Cortex of kidney (tissue), 1 donor: ENCODE measurements at places on chromosomes 12 and 14.

GRCh38 chr12:67754933-67755697, 106.6 kb downstream of the DYRK2 start:
- no peak for DNase-seq

DNA sequence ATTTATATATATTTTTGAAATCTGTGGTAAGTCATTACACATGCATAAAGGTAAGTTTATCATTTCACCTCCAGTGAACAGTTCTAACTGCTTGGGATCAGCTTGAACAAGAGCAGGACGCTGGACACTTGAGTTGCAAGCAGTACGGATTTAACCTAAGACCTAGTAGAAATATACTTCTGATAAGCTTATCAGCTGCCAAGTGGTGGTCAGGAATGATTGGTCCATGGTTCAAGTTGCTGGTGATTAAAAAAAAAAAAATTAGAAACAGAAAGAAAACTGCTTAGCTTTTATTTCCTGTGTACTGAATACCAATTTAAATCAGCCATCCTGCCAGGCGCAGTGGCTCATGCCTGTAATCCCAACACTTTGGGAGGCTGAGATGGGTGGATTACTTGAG, 88.6 kb downstream of the AEBP2 start:
- no peak for DNase-seq

- DNase-seq: no peak
Measured at GRCh38 chr12:80178846-80179245, 79.5 kb downstream of the OTOGL start.

DNA sequence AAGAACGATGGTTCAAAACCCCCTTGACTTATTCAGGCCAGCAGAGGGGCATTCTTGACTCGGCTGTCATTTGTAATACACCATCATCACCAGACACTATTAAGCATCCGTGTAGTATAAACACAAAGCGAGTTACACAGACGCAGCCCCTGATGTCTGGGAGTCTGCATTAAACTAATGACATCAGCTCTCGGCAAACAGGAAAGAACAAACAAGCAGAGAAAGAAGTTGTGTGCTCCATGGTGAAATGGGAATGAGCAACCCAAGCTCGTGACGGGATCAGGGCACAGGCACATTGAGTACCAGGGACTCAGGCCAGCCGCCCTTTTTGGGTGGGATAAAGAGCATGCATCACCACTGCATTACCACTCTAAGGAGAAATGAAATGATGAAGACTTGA, 460.1 kb downstream of the MED13L start:
- DNase-seq: no peak
